Activated CD4-positive, CD25-positive, alpha-beta regulatory T cell treated with anti-CD3 and anti-CD28 coated beads, Interleukin-2, amount 50 U/mL, for 72 hours (primary cell): ENCODE measurements at places on chromosomes 16 and 17.

DNA sequence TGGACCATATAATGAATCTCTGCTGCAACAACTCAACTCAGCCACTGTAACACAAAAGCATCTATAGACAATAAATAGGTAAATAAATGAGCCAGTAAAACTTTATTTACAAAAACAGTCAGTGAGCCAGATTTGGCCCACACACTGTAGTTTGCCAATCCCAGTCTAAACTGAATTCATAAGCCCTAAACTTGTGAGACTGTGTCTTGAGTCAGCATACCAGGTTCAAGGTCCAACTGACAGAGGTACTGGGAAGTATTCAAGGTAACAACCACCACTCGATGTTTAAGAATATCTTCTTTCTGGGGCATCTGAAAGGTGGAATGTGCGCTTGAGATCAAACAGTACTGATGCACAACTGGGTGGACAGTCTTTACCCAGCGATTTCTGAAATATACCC, 94.2 kb downstream of the HELZ start:
- DNase-seq: no peak

DNA sequence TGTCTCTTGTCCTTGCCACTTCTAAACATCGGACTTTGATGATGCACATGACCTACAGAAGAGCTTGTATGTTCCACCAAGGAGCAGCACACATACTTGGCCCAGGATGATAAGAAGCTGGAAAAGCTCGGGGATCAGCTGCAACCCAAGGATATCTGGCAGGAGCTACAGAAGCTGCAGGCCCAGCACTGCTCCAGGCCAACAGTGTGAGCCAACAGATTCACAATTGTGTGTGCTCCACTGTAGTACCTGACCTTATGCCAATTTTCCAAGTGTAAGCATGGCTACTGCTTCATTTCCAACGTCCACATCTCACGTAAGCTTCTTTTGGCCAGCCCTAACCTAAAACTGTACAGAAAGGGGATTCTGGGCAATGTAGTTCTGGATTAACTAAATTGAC, 83.4 kb downstream of the COX10 start:
- no peak for DNase-seq

GRCh38 chr16:50502616-50503011, 45.6 kb upstream of the NKD1 start:
- DNase-seq: no peak

- peak; percentile 31 for DNase-seq
Observed at GRCh38 chr16:27253526-27253930, 15.0 kb downstream of the NSMCE1 start.

GRCh38 chr17:55340686-55341085, 75.9 kb downstream of the HLF start:
- no peak for DNase-seq

DNA sequence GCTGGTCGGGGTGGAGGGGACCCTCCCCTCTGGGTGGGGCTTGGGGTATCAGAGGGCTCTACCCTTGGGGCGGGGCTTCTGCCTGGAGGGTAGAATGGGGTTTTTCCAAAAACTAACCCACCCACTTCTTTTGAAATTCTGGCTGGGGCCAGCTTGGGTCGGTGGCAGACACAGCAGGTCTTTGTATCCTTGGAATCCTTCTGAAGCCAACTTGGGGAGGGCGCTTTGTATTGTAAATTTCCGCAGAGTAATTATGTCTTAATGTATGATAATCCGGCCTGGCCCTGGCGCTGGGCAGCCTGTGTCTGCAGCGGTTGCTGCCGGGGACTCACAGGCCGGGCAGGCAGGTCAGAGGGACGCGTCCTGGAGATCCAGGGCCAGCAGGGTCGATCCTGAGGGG, 33.9 kb upstream of the GSE1 start:
- no peak for DNase-seq

DNA sequence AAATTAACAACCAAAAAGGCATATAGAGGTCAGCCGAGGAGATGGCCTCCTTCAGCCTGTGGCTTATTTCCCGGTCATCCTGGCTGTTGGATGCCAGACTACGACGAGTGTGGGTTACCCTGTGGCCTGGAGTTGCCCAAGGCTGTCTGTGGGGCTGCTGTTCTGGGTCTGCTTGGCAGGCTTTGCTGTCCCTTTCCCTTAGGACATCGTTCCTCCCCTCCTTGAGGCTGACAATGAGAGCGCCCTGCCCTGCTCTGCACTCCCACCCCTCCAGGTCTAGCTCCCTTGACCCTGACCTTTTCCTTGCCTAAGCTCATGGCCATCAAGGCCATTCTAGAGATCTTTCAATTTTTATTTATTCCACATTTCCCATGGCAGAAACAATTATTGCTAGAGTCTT, 1.9 kb upstream of the CBFB start:
- DNase-seq: peak; percentile 13

GRCh38 chr16:85180827-85181738, 68.8 kb upstream of the CIBAR2 start:
- DNase-seq: no peak

- no peak for DNase-seq
Observed at GRCh38 chr16:30992931-30993816, 8.2 kb downstream of the HSD3B7 start.
